ENCODE measurements at places on chromosomes 5 and 9. TPM values are rescaled to one million over a fixed set of nuclear protein-coding genes. Genes with fewer than 3 reads are reported as not detected.

DNA sequence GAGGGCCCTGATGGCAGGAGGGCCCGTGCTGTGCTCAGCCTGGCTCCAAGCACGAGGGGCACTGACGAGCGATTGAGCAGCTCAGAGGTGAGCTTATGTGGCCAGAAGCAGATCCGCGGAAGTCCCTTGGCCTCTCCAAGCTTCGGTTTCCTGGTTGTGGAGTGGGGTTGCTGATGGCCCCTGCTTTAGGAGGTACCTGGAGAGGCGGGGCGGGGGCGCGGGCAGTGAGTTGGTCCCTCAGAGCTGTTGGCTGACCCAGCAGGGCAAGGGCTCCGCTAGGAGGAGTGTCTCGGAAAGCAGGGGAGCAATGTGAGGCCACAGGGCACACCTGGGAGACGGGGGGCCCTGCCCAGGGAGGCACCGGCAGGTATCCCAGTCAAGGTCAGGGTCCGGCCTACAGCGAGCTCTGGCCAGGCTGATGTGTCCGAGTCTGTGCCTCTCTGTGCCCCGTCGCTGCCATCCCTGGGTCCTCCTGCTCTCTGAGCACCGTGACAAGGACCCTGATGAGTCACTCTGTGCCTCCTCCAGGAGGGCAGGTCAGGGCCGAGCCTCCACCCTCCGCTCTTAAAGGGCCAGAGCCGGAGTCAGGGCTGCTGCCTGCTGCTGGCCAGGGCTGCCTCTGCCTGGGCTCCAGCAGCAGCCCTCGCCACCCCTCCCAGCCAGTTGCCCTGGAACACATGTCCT lies 14.8 kb downstream of the NCS1 start:
- peak; percentile 87 for DNase-seq

GRCh38 chr5:96995419-96995818 lies 59.5 kb downstream of the LNPEP start:
- no peak for DNase-seq

The LURAP1L gene
- not detected for total RNA-seq

The TLR4 gene
- total RNA-seq = 0.07 TPM

GRCh38 chr9:120982836-120983235 lies 56.2 kb upstream of the TRAF1 start:
- no peak for DNase-seq

DNA sequence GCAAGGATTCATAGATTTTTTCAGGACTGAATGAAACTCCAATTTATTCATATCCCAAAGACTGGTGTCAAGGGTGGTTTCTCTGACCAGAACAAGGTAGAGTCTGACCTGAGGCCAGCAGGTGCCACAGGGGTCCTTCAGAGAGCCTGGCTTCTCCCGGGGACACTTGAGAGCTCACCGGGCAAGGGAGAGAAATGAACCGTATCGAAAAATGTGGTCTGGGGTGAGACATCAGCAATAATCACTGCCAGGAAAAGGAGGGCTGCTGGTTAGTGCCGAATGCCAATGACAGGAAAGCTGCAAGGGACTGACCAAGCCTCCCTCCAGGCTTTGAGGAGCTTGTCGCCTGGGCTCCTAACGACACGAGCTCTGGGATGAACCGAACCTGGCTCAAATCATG lies 142.7 kb downstream of the TTLL11 start:
- no peak for DNase-seq

GRCh38 chr5:109917966-109918365 lies 228.2 kb downstream of the MAN2A1 start:
- DNase-seq = no peak

The ITGA1 gene
- total RNA-seq = 2.8 TPM

DNA sequence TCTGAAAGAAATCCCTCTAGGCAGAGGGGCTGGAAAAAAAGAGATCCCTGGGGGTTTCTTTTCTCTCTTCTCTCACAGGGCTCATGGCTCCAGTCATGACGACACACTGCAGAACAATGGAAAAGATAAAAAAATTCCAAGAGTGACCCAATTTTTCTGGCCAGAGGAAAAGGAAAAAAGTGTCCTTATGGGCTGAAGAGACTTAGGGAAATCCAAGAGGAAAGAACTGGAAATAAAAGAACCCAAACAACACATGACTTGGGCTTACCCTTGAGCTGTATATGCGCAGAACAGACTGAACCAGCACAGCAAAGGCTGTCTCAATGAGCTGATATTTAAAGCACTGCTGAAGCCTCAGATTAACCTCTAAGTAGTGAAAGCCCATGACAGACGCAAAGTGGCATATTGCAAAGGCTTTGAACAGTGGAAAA lies 102.4 kb downstream of the SMIM23 start:
- no peak for DNase-seq

DNA sequence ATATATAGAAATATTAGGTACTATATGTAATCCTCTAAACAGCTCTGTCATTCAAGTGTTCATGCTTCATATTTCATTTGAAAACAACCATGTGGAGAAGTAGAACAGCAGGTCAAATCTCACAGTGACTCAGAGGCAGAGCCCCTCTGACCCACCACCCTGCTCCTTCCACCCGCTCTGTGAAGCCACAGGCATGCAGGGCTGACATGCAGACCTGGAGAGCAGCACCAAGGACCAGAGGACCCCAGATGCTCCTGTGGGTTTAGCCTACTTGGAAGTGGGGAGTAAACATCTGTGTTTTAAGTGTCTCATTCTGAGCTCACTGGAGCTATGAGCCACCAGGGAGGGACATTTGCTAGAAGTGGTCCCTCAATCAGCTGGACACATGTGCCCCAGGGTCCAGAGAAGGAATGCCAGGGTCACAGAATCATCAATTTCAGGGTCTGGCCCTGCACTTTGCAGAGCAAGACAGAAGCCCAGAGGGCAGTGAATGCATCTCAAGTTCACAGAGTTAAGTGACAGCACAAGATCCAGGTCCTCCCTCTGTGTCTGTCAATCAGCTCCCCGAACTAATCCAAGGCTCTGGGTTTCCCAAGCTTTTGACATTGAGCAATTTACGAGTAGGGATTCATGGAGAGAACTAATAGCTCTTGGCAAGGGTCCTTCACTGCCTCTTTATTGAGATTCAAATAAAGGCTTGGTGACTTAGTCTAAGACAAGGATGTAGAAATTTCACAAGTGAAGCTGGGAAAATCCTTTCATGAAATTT lies 441.1 kb downstream of the SEMA5A start:
- DNase-seq = no peak

GRCh38 chr5:180463916-180464602 lies 30.1 kb upstream of the CNOT6 start:
- DNase-seq = no peak

DNA sequence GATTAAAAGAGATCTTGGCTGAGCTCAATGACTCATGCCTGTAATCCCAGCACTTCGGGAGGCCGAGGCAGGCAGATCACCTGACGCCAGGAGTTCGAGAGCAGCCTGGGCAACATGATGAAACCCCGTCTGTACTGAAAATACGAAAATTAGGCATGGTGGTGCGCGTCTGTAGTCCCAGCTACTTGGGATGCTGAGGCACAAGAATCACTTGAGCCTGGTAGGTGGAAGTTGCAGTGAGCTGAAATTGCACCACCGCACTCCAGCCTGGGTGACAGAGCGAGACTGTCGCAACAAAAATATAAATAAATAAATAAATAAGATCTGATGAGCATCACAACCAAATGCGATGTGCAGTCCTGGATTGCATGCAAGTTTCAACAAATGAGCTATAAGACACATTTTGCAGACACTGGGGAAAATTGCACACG lies 8.7 kb upstream of the ENG start:
- no peak for DNase-seq

DNA sequence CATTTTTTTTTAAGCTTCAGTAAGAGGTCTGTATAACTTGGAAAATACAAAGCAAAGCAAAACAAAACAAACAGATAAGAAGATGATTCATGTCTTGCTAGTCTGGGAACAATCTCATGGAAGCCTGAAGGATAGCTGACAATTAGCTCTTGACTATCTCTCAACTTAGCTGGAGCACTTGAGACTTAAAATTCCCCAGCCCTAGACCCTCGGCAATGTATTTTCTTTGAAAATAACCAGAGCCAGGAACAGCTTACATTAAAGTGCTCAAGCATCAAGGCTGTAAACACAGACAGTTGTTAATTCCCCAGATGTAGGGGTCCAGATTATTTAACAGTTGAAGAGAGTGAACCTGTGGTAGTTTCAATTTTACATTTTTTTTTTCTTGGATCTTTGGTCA lies 82.9 kb downstream of the TMEM252 start:
- DNase-seq = no peak

The PCDHB16 gene
- 8.0 TPM for total RNA-seq

The KCNMB1 gene
- total RNA-seq = 0.22 TPM

DNA sequence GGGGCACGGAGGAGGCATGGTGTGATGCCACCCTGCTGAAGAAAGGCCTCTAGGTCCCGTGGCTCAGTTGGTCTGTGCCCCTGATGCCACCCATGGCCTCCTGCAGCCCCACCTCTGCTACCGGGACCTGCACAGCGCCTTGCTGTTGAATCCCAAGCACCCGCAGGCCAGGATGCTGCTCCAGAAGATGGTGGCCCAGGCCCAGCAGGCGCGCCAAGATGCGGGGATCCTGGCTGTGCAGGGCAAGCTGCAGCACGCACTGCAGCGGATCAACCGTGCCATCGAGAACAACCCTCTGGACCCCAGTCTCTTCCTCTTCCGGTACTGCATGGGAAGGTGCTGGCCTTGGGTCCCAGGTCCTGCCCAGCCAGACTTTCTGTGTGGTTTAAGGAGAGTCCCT lies 7.1 kb downstream of the TTC16 start:
- DNase-seq = no peak

DNA sequence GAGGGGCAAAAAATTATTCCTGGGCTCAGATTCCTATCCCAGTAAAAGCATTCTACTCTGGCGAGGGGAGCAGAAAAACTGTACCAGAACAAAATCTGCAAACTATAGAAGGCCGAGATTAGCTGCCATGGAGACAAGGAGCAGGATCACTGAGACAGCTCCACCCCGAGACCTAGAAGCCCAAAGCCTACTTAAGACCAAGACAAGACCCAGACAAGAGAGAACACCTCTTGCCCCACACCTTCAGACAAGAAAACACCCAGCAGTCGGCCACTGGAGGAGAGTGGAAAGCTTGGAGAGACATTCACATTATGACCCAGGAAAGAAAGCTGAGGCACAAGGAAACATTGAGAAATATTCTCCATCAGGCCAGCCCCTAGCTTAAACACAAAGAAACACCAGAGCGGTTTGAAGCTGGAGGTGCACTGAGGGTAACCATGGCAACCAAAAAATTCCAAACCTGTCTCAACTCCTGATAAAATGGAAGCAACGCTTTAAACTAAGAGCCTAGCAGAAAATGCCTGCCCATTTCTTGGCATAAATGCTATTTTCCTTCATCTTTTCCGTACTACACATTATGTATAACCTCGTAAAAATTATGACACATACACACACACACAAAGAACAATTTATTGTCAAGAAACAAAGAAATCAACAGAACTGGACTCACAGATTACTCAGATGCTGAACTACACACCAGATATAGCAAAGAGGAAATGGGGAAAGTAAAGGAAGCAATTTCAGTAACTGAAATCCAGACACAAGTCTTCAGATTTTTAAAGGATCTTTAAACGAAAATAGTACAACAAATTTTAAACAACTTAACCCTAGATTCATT lies 53.8 kb upstream of the FTMT start:
- no peak for DNase-seq

DNA sequence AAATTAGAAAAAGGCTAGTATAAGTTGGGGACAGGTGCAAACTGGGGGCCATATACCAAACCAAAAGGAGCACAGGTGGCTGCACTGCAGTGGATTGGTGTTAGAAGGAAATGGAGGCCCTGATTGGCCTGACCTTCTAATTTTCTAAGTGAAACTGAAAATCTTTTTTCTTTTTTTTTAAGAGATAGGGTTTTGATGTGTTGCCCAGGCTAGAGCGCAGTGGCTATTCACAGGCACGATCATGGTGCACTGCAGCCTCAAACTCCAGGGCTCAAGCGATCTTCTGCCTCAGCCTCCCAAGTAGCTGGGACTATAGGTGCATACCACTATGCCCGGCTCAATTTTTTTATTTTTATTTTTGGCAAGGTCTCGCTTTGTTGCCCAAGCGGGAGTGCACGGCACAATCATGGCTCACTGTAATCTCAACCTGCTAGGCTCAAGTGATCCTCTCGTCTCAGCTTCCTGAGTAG lies 9.8 kb upstream of the CCDC69 start:
- DNase-seq = no peak

DNA sequence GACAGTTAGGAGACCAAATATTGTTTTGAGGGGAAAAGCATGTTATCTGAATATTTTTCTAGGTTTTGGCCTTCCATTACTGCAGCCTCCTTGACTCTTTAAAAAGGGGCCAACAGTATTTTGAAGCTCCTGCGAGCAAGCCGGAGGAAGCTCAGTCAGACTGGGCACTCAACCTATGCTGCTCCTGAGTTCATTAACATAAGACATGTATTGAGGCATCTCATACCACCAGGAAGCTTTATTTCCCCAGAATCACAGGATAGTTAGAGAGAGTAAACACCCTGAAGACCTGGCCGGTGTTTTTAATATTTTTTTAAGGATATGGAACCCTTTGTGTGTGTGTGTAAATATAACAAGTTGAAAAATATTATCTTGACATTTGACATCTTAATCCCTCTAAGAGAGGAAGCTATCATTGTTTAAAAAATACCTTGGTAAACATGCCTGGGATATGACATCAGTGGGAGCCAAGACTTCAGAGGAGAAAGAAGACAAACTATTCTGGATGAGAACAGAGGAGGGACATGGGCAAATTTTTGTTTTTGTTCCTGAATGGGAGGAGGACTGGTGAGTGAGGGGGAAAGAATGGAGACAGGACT lies 139.3 kb upstream of the SLIT3 start:
- no peak for DNase-seq

The CCNO gene
- total RNA-seq = 0.42 TPM

DNA sequence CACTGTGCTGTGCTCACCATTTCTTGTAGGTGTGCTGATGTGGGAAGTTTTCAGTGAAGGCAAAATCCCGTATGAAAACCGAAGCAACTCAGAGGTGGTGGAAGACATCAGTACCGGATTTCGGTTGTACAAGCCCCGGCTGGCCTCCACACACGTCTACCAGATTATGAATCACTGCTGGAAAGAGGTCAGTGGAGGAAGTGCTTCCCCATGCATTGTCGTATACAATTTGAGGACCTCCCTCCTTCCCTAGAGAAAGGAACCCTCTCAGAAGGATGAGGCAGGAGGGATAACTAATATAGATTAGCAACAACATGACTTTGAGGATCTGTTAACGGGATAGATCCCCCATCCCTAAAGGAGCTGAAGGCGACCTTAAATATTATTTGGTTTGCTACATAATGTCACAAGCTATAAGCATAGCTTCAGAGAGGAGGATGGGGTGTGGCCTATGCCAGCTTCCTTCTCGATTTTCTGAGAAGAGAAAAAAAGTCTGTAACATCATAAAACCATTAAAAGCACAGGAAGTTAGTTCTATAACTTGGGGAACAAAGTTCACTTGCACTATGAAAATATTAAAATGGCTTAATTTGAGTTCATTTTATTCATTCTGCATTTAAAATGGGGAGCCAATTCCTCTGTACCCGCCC lies 17.0 kb upstream of the CYFIP2 start:
- no peak for DNase-seq
